ENCODE measurements at places on chromosomes 5 and 9. TPM values are rescaled to one million over a fixed set of nuclear protein-coding genes. Genes with fewer than 3 reads are reported as not detected.

DNA sequence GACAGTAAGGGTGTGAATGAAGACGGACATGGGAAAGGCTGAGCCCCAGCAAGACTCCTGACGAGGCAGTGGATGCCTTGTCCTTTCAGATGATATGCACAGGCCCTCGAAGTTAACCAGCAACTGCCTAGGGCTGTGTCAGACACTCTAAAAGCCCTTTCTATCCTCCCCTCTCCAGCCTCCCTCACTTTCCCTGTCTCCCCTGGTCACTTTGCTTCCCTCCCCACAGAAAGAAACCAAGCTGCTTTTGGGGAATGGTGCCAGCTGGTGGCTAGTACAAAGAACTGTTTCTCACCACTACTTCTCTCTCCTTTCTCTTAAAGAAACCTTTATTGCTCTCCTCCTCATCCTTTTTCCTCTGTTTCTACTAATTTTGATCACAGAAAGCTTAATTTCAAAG is 21.4 kb downstream of the LHFPL2 start:
- H3K27me3 ChIP-seq: no peaks in the 10 kb centered on the region
- H3K4me3 ChIP-seq: no peak overlapping the region
- no peak for DNase-seq
- no peak overlapping the region for H3K27ac ChIP-seq

The SLCO4C1 gene
- total RNA-seq: 10.5 TPM

DNA sequence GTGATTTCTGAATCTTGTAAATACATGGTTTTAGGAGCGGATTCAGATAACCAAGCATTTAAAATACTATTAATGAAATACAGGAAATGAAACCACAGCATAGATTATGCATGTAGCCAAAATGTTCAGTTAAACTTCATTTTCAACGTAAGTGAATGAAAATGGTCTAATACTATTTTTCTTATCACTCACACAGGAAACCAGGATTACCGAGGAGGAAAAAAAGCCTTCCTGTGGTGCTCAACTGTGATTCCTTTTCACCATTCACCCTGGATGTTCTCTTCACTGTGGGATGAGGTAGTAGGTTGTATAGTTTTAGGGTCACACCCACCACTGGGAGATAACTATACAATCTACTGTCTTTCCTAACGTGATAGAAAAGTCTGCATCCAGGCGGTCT is 83.4 kb upstream of the ZNF169 start:
- peaks cover 26% of the 10 kb centered on the region for H3K4me1 ChIP-seq
- DNase-seq: no peak
- H3K36me3 ChIP-seq: peaks cover 35% of the 10 kb centered on the region
- no peak overlapping the region for H3K4me3 ChIP-seq
- H3K27ac ChIP-seq: no peak overlapping the region

The C5orf58 gene
- not detected for total RNA-seq

GRCh38 chr5:40082313-40082712 is 597.4 kb upstream of the PTGER4 start:
- no peak for DNase-seq
- no peaks in the 10 kb centered on the region for H3K27me3 ChIP-seq
- H3K4me3 ChIP-seq: no peak overlapping the region
- no peaks in the 10 kb centered on the region for H3K36me3 ChIP-seq
- no peaks in the 10 kb centered on the region for H3K4me1 ChIP-seq
- H3K27ac ChIP-seq: no peak overlapping the region
